ENCODE measurements at places on chromosomes 3 and 15. TPM values are rescaled to one million over a fixed set of nuclear protein-coding genes. Genes with fewer than 3 reads are reported as not detected.

GALNT15 gene
- not detected for total RNA-seq

- no peak for DNase-seq
These were observed 64.7 kb downstream of the ARRDC4 start for GRCh38 chr15:98025237-98025636.

GRCh38 chr3:58164906-58165821 is 45.6 kb downstream of the DNASE1L3 start:
- DNase-seq = peak; percentile 65

- peak; percentile 71 for DNase-seq
These were observed 4.0 kb upstream of the NR2F2 start for GRCh38 chr15:96326328-96327154.

GRCh38 chr15:88804257-88804656 is 1.0 kb downstream of the ACAN start:
- peak; percentile 49 for DNase-seq

- DNase-seq = no peak
These were observed 262.1 kb upstream of the TBL1XR1 start for GRCh38 chr3:177459401-177459800.

DNA sequence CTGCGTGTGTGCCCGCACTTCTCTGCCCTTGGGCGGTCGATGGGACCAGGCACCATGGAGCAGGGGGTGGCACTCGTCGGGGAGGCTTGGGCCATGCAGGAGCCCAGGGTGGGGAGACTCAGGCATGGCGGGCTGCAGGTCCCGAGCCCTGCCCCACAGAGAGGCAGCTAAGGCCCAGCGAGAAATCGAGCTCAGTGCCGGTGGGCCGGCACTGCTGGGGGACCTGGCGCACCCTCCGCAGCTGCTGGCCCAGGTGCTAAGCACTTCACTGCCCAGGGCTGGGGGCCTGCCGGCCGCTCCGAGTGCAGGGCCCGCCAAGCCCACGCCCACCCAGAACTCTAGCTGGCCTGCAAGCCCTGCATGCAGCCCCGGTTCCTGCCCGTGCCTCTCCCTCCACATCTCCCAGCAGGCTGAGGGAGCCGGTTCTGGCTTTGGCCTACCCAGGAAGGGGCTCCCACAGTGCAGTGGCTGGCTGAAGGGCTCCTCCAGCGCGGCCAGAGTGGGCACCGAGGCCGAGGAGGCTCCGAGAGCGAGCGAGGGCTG is 553 bp upstream of the RTP4 start:
- DNase-seq = no peak

Measured in H7 (cell line).